ENCODE measurements at places on chromosomes 2 and 18.

DNA sequence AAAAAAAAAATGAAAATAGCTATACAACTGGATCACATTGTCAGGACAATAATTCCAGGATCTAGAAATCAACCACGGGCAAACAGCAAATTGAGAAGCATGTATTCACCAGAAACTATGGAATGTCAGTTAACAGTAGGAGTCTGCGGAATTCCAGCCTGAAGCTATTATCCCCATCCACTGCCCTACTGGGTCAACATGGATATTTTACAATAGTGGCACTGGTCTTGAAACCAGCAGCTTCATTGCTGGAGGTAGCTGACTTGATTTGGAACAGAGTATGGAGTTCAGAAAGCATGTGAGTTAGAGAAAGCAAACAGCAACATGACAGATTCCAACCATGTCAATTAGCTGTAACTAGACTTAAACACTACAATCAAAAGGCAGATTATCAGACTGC, 55.7 kb upstream of the PDE1A start:
- no peak for DNase-seq

DNA sequence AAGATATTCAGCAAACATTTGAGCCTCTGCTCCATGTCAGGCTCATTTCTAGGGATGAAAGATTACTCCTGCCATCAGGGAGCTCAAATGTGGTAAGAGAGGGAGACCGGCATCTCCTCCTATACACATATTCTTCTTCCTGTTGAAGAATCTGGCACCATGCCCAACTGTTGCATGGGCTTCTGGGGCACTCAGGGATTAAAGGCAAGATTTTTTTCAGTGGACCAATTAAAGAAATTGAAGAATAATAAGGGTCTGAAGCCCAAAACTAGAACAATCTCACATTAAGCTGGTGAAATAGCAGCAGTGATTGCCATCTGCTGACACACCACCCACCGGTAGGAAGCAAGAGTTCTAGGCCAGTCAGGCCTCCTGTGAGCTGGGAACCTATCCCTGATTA, 145.4 kb upstream of the LYPD6 start:
- no peak for DNase-seq

GRCh38 chr2:184920451-184920965, 322.2 kb downstream of the ZNF804A start:
- no peak for DNase-seq

- peak; percentile 29 for DNase-seq
These were observed 60.1 kb upstream of the KIF5C start for GRCh38 chr2:148814860-148815419.

GRCh38 chr18:63890237-63890949, 2.9 kb downstream of the SERPINB2 start:
- no peak for DNase-seq

DNA sequence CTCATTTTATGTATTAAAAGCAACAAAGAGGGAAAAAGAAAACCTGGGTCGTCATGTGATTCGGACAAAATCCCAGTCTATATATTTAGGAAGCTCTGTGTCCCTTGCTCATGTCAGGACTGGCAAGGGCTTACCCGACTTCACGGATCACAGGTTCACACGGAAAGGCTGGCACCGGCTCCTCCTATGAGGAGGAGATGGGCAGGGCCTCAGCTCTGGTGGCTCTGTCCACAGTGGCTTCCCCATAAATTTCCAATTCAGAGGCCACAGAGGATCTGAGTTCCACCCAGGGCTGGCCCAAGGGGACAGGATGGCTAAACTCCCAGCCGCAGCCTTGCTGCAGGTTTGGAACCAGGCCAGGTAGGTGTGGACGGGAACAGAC, 186.8 kb downstream of the BCL2 start:
- peak; percentile 77 for DNase-seq

- DNase-seq, result no peak
These were observed 34.0 kb downstream of the LOXHD1 start for GRCh38 chr18:46622999-46623398.

DNA sequence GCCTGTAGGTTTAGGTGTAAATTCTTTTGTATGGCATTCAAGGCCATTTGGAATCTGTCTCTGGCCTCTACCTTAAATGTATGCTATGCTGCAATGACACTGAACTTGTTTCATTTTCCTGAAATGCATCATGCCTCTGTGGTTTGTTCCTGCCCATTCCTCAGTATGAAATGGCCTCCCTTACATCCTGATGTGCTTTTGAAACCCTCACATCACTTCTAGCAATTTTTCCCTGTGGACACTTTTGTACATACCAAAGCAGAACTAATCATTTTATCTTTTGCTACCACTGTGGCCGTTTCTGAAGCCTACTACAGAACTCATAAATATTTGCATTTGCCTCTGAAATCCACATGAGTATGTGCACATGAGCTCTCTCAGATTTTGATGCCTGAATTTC, 557.2 kb downstream of the ERBB4 start:
- no peak for DNase-seq

- DNase-seq, result no peak
These were observed 29.4 kb downstream of the PLEKHM3 start for GRCh38 chr2:207995887-207996286.

DNA sequence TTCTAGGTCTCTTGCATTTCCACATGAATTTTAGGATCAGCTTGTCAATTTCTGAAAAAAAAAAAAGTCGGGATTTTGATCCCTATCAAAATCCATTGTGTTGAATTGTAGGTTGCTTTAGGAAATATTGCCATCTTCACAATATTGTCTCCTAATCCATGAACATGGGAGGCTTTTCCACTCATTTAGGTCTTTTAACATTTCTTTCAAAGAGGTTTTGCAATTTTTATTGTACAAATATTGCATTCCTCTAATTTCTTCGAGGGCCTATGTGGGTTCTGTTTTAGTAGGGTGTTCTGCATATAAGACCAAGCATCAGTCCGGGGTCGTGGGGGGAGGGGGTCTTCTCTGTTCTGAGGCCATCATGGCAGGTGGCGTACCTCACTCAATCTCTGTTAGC, 725 bp upstream of the LAMA3 start:
- DNase-seq, result no peak

DNA sequence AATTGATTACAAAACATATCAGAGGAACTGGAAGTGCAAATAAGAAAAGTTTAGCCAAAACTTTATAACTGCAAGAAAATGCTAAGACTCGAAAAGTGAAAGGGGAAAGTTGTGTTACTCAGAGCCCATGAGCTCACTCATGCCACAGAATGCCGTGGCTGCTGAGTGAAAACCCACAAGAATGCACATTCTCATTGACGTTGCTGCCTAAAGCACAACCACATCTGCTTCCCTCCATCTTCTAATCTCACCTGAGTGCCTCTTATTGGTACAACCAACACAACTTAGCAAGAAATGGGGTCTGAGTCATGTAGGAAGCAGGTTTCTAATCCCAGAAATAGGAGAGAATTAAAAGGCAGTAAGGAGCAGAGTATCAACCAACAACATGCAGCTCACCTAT, 259.7 kb downstream of the LNPK start:
- no peak for DNase-seq

- peak; percentile 87 for DNase-seq
These were observed 205 bp downstream of the TET3 start for GRCh38 chr2:73984922-73985307.

- no peak for DNase-seq
These were observed 977.4 kb downstream of the TMEM182 start for GRCh38 chr2:103739186-103739585.

DNA sequence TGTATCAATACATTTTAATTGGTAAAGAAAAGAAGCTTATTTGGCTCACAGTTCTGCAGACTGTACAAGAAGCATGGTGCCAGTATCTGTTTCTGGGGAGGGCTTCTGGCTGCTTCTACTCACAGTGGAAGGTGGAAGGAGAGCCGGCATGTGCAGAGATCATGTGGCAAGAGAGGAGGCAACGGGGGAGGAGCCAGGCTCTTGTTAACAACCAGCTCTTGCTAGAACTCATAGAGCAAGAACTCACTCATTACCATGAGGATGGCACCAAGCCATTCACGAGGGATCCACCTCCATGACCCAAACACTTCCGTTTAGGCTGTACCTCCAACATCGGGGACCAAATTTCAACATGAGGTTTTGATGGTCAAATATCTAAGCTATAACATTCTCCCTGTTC, 7.5 kb downstream of the PARD6G start:
- no peak for DNase-seq
